ENCODE measurements at places on chromosomes 7 and 10.

GRCh38 chr10:52782554-52782953 is 10.0 kb upstream of the MBL2 start:
- no peak for DNase-seq

DNA sequence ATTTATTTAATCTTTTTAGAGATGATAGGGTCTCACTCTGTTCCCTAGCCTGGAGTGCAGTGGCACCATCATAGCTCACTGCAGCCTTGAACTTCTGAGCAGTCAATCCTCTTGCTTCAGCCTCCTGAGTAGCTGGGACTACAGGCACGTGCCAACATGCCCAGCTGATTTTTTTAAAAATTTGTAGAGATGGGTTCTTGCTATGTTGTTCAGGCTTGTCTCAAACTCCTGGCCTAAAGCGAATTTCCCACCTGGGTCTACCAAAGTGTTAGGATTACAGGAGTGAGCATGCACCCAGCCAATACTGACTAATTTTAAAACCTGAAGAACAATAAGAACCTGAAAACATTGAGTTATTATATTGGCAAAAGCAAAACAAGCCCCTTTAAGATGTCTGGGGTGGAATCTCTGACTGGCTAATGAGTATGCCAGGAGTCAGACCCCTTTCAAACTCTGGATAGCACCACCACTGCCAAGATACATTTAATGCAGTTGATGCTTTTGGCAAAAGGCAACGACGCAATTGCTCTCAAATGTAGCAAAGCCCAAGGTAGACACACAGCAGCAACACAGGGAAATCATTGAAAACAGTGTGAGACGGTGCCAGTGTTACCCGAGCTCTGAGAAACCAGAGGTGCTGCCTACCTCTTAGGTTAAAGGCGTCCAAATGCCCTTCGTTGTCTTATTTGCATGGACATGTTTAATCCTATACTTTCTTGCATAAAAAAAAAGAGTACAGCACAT is 40.7 kb upstream of the TOMM7 start:
- no peak for DNase-seq

DNA sequence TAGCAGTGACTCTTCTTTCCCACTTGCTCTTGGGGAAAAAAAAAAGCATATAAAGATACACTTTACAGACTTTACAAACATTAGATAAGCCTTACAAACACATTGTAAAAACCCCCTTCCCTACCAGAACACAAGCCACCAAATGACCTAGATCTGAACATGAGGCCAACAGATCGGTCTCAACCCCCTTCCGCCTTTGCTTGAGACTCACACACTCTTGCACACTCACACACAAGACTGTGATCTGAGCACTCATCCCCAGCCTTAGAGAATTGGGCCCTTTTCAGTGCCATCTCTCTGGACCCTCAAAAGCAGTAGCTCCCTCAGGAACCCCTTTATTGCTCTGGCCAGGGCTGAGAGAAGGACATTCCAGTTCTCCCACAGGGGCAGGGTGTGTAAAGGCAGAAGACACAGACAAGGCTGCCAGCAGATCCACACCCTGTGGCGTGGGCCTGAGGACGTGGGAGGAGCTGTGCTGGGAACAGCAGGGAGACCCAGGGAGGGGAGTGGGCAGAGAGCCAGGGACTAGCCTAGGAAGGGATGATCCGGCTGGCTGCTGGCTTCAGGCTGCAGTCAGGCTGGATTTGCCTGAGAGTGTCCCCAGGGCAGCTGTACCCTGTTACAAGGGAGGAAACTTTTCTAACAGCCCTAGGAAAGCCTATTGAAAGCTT is 206.7 kb downstream of the KIAA1217 start:
- peak; percentile 27 for DNase-seq

- DNase-seq, result no peak
Observed at GRCh38 chr10:28298951-28299350, 3.9 kb downstream of the MPP7 start.

- no peak for DNase-seq
Observed at GRCh38 chr7:155345490-155345889, 47.8 kb downstream of the INSIG1 start.

- DNase-seq, result no peak
Observed at GRCh38 chr7:22117222-22117621, 171.5 kb upstream of the CDCA7L start.

- DNase-seq, result no peak
Observed at GRCh38 chr10:17240096-17240495, 12.1 kb downstream of the VIM start.

- DNase-seq, result no peak
Observed at GRCh38 chr10:5987747-5988146, 10.4 kb upstream of the IL15RA start.

DNA sequence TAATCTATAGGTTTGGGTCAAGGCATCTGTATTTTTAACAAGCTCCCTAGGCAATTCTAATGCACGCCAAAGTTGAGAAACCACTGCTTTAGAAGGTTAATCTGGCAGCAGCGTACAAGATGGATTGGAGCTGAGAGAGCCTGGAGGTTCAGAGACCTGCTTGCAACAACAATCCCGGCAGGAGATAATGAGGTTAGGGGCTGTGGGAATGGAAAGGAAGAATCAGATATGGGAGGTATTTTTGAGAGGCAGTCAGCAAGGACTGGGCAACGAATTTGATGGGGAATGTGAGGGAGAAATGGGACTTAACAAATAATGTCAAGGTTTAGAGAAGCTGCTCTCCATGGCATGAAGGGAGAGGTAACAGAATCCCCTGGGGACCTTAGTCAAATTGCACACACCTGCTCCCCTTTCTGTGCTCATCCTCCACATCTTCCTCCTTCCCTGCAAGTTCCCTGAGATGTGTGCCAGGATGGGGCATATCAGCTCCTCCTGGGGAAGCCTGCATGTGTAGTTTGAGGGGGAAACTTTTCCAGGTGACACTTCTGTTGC is 731.0 kb upstream of the GALNT17 start:
- no peak for DNase-seq

DNA sequence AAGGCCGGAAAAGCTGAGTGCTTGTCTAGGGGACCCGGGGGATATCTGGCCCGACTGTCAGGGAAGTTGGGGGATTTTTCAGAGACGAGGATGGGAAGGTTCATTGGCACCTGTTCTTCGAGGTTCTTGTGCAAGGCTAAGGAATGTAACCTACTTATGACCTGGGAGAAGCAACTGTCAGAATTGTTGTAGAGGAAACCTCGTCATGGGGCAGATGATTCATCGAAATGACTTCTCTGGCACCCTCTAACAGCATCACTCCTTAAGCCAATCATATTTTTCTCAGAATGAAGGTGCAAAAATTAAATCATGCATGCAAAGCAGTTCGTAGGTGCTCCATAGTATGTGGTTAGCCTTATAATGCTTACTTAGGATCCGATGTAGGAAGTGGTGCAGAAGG is 58.6 kb downstream of the PLXDC2 start:
- no peak for DNase-seq

DNA sequence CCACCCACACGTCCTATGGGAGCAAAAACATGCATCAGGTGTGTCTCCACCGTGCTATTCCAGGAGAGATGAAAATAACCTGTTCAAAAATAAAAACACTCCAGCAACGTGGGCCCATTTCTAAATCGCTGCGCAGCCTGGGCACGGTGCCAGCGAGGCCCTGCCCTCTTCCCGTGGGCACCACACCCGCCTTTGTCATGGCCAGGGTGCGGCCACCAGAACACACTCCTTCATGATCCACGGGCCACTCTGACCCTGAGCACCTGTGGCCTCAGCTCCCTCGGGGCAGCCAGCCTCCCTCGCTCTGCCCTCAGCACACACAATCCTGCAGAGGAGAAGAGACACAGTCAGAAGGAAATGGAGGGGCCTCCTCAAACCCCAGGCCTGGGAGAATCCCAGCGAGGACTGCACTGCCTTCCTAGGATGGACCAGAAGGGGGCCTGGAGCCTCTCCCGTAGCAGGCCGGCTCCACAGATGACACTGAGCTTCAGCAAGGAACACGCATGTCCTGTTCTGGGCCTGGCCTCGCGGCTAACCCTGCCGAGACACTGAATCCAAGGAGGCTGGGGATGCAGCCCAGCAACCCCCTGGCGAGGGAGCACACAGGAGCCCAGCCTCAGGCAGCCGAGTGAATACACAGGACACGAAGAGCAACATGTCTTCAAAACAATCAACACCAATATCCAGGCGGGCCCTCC is 169.0 kb downstream of the MAD1L1 start:
- DNase-seq, result no peak

DNA sequence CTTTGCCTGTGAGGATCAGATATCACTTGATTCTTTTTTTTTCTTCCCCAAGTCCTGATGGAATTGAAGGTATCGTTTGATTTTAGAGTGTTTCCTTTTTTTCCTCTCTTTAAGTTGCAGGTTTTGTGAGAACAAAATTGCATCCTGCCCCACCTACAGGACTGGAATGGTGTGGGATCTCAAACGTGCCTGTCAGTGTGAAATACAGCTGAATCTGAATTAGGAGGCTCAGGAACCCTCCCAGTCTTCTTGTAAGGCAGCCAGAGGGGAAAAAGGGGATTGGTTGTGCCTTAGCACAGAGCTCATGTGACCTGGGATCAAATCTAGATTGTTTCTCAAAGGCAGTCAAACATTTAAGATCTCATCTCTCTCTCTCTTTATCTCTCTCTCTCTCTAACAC is 32.7 kb upstream of the KLHL7 start:
- DNase-seq, result no peak

- no peak for DNase-seq
Observed at GRCh38 chr7:148856891-148857290, 27.2 kb downstream of the EZH2 start.

DNA sequence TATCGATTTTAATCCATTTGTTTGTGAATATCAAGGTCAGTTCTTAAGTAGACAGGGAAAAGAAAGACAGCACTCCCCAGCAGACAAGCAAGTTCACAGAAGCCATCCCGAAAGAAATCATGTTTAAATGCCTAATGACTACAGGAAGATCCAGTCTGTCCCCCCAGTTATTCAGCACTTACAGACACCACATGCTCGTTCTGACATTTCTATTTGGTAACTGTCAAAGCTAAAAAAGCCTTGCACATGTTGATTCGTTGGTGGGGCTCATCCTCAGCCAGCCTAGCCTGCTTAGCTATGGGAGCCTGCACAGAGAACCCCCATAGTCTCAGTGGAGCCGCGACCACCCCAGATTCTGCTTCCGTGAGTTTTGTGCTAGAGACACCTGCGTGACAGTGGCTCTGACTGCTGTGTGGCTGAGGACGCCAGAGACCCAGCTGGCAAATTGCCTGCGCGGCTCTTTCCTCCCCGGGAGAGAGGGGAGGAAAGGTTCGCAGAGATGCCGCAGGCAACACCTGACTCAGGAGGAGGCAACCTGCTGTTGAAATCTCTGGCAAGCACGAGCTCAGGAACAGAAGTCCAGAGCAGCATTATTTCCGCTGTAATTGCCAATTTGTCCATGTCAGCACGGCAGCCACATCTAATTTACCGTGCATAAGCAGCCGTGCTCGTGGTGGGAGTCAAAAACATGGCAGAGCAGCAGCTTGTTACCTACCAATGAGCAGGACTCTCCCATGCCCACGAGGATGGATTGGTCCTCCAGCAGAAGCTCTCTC is 194.2 kb downstream of the GPAM start:
- DNase-seq, result no peak

- DNase-seq, result no peak
Observed at GRCh38 chr10:68625316-68625921, 65.3 kb downstream of the TET1 start.

DNA sequence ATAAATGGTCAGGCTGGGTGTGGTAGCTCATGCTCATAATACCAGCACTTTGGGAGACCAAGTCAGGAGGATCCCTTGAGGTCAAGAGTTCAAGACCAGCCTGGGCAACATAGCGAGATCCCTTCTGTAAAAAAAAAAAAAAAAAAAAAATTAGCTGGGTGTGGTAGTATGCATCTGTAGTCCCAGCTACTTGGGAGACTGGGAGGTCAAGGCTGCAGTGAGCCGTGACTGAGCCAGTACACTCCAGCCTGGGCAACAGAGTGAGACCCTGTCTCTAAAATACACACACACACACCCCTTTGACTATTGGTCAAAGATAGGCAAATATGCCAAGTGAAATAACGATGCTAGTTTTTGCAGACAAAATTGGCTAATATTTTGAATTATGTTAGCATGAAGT is 80.6 kb downstream of the IGF2BP3 start:
- no peak for DNase-seq

DNA sequence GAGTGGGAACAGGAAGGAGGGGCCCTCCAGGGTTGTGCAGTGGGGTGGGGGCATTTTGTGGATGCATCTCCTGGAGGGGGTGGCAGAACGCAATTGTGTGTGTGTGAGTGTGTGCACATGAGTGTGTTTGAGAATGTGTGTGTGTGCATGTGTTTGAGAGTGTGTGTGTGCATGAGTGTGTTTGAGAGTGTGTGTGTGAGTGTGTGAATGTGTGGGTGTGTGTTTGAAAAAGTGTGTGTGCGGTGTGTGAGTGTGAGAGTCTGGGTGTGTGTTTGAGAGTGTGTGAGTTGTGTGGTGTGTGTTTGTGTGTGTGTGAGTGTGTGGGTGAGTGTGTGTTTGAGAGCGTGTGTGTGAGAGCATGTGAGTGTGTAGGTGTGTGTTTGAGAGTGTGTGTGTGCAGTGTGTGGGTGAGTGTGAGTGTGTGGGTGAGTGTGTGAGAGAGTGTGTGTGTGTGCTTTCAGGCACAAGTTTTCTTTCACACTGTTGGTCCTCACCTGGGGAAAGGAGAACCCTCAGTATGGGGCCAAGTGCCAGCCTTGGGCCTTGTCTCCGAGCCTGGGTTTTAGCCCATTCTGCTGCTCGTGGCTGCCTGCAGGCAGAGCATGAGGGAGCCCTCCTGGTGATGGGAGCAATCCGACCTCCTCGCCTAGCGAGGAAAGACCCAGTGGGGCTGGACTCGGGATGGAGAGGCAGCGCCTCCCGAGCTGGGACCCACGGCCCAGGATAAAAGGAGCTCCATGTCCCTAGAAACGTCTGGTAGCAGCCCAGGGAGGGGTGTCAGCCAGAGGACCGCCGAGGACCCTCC is 35.6 kb downstream of the CDH23 start:
- DNase-seq, result no peak

DNA sequence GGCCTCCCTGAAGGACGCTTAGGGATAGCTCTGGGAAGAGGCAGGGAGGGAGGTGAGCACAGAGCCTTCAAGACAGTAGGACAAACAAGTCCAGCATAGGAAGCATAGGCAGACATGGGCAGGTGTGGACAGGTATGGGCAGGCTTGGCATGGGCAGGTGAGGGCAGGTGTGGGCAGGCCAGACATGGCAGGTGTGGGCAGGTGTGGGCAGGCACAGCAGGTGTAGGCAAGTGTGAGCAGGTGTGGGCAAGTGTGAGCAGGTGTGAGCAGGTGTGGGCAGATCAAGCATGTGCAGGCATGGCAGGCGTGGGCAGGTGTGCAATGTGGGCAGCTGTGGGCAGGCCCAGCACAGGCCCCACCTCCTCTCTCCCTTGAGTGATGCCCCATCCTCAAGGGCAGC is 148.8 kb upstream of the ZMIZ1 start:
- DNase-seq, result no peak

DNA sequence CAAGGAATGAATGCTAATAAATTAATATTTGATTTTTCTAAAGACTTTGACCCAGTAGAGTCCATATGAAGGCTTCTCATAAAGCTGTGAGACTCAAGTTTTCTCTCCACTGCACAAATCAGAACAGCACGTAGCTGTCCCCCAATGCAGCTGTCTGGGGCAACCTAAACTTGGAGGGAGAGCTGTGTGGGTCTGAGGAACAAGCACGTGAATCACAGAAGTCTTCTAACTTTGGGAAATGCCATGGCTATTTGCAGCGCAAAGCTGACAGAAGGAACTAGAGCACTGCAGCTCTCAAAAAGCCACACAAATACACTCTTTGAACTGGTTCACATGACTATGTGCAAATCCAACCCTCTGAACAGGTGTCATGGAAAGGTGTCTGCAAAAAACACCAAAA is 47.9 kb downstream of the COL1A2 start:
- no peak for DNase-seq

- DNase-seq, result no peak
Observed at GRCh38 chr7:51154201-51154600, 162.4 kb downstream of the COBL start.

All from brain pericyte (primary cell).